Spleen (tissue), 13 donors: ENCODE measurements at places on chromosomes 2 and 18. TPM values are rescaled to one million over a fixed set of nuclear protein-coding genes. Genes with fewer than 3 reads are reported as not detected.

DNA sequence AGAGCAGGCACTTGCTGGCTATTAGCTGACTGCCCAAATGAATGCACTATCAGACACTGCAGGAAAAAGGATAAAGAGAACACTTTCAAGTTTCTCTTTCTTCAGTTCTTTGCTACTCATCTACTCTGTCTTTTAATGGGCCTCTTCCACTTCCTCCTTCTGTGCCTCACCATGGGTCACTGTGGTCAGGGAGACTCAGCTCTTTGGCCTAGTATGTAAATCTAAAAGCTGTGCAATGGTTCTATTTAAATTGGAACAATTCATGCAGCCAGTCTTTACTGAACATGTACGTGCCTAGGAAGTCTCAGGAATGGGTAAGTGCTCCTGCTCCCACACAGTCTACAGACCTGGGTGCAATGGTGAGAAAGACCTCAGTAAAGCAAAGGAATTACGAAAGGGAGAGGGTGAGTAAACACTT, 79.1 kb upstream of the DNMT3A start:
- H3K27me3 ChIP-seq = no peaks in the 10 kb centered on the region
- no peak overlapping the region for H3K4me3 ChIP-seq
- no peaks in the 10 kb centered on the region for H3K36me3 ChIP-seq
- peak overlapping the region; percentile 79 for H3K27ac ChIP-seq

- H3K4me1 ChIP-seq = peaks cover 9% of the 10 kb centered on the region
- no peak for DNase-seq
- peaks cover 7% of the 10 kb centered on the region for H3K27me3 ChIP-seq
- H3K36me3 ChIP-seq = no peaks in the 10 kb centered on the region
- no peak overlapping the region for H3K27ac ChIP-seq
- no peak overlapping the region for H3K4me3 ChIP-seq
These were observed 1.3 kb downstream of the B4GALT6 start for GRCh38 chr18:31683106-31683505.

DNA sequence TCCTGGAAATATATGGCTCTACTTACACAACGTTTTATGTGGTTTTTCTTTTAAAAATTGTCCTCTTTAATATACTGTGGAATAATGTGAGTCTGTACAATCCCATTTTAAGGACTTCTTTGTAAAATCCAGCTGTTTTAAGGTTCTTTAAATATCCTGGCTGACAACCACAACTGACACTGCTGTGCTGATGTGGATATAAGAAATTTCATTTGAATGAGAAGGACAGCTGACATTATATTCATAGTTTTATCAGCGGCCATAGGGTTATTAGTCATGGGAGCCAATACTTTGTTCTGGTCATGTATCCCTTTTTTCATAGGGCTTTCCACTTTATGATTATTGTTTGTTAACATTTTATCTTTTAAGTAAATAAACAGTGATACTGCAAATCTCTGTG, 169.5 kb downstream of the CAMKMT start:
- no peak for DNase-seq
- H3K4me3 ChIP-seq = no peak overlapping the region

- DNase-seq = no peak
- no peak overlapping the region for H3K27ac ChIP-seq
- no peaks in the 10 kb centered on the region for H3K36me3 ChIP-seq
These were observed 74.3 kb downstream of the ICOS start for GRCh38 chr2:204010628-204011560.

WNT6 gene
- total RNA-seq = 2.8 TPM
